ENCODE measurements at places on chromosomes 13 and 19. TPM values are rescaled to one million over a fixed set of nuclear protein-coding genes. Genes with fewer than 3 reads are reported as not detected.

NUDT19 gene
- 5.6 TPM for total RNA-seq

ZNF865 gene
- 1.3 TPM for total RNA-seq

PRR19 gene
- total RNA-seq, result 0.25 TPM

SWSAP1 gene
- 0.31 TPM for total RNA-seq

LILRB5 gene
- not detected for total RNA-seq

LILRA1 gene
- total RNA-seq, result not detected

PEX11G gene
- total RNA-seq, result 1.7 TPM

HRC gene
- total RNA-seq, result 0.26 TPM
